A673 (cell line): ENCODE measurements at places on chromosomes 5 and 9. TPM values are rescaled to one million over a fixed set of nuclear protein-coding genes. Genes with fewer than 3 reads are reported as not detected.

- peak overlapping the region; percentile 24 for H3K27ac ChIP-seq
- H3K4me1 ChIP-seq = peaks cover 4% of the 10 kb centered on the region
- peak; percentile 47 for DNase-seq
- no peak overlapping the region for H3K4me3 ChIP-seq
Measured at GRCh38 chr5:149596712-149597111, 15.4 kb downstream of the ARHGEF37 start.

The SLC36A2 gene
- not detected in 2 replicates for total RNA-seq

DNA sequence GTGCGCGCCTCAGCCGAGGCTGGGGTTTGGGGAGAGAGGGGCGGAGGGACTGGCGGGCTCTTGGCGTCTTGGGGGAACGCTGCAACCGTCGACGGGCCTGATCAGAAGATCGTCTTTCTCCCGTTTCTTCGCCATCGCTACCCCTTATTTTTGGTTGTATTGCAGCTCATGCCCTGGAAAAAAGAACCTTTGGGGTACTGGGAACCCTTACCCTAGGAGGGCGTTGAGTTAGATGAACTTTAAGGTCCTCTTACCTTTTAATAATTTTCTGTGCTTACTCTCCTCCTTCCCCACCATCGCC, 719 bp downstream of the PAIP2 start:
- H3K4me1 ChIP-seq = peaks cover 12% of the 10 kb centered on the region
- no peak for DNase-seq
- H3K27me3 ChIP-seq = no peaks in the 10 kb centered on the region
- H3K36me3 ChIP-seq = peaks cover 4% of the 10 kb centered on the region

DNA sequence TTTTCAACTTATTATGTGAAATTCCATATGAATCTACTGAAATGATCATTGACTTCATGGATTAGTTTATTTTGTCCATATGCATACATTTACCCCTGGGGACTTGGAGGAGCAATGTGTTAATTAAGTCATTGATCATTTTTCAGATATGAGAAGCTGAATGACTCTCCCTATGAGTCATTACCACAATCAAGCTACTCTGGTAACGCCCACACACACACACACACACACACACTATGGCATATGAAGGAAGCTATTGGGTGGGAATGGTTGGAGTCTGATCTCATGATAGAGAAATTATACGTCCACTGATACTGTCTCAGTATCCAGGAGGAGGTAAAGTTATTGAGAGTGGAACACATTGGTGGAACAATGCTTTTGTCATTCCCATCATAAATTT, 528.9 kb downstream of the AGTPBP1 start:
- no peak overlapping the region for H3K27ac ChIP-seq
- H3K27me3 ChIP-seq = no peaks in the 10 kb centered on the region
- no peaks in the 10 kb centered on the region for H3K4me1 ChIP-seq
- peak; percentile 33 for DNase-seq
- H3K36me3 ChIP-seq = no peaks in the 10 kb centered on the region

- no peak overlapping the region for H3K4me3 ChIP-seq
- no peak overlapping the region for H3K27ac ChIP-seq
- no peaks in the 10 kb centered on the region for H3K36me3 ChIP-seq
- no peaks in the 10 kb centered on the region for H3K4me1 ChIP-seq
Measured at GRCh38 chr9:105911104-105911911, 217.0 kb downstream of the TMEM38B start.
